Epithelial cell of proximal tubule (primary cell): ENCODE measurements at places on chromosomes 6 and 20.

GRCh38 chr20:59205044-59205443 is 41.4 kb downstream of the ZNF831 start:
- no peak for DNase-seq

DNA sequence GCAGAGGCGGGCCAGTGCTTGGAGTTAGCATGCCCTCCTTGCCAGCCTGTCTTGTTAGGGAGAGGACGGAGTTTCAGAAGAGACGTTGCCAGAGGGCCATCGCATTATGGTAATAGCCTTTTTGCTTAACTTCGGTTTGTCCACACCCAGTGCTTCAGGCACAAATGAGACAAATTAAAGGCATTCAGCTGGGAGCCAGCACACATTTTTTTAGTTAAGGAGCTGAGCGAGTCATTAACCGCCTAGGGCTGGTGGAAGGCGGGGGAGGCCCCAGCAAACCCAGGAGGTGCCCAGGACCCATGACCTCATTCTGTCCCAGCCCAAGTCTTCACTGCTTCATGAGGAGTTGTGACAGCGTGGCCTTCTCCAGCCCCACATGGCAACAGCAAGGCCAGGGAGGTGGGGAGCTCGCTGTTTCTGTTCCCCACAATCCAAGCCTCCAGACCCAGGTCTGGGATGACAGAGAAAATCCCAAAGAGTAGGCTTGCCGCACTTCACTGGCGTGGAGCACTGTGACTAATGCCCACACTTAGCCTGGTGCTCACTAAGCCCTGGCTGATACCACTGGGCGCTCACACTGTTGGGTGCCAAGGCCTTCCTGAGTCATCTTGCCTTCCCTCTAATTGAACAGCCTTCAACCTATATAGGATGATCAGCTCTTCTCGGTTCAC is 237.1 kb downstream of the ANKRD60 start:
- DNase-seq: peak; percentile 63

DNA sequence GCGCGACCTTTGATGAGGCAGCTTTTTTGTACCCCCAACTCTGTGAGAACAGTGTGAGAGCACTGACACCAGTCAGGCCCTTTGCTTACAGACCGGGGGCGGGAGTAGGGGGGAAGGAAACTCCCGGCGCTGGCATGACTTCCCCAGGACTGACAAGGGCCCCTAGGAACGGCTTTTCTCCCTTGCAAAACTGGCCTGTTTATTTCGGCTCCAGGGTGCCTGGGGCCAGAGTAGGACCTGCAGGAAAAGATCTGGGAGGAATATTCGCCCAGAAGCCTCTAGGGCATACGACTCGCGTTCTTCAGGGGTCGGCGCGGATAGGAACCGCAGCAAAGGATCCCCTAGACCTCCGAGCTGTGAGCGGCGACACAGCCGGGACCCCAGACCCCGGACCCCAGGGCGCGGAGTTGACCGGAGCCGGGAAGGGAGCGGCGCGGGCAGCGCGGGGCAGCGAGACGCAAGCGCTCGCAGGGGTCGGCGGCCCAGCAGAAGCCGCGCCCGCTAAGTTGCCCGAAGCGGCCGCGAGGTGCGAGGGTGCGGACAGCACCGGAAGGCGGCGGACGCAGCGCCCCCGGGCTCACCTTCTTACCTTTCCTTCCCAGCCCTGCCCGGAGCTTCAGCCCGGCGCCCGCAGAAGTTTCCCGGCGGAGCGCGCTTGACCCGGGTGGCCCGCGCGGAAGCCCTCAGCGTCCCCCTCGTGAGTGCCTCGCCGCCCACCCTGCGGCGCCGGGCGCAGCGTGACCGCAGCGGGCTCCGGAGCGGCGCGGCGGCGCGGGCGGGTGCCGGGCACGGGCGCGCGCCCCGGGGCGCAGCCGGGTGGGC is at the start of gene POPDC3:
TSS of gene POPDC3 (minus strand) at position 771 of the 822 bp plus-strand sequence. CDS start 18,105 bp downstream, outside the sequence.
- DNase-seq: no peak

DNA sequence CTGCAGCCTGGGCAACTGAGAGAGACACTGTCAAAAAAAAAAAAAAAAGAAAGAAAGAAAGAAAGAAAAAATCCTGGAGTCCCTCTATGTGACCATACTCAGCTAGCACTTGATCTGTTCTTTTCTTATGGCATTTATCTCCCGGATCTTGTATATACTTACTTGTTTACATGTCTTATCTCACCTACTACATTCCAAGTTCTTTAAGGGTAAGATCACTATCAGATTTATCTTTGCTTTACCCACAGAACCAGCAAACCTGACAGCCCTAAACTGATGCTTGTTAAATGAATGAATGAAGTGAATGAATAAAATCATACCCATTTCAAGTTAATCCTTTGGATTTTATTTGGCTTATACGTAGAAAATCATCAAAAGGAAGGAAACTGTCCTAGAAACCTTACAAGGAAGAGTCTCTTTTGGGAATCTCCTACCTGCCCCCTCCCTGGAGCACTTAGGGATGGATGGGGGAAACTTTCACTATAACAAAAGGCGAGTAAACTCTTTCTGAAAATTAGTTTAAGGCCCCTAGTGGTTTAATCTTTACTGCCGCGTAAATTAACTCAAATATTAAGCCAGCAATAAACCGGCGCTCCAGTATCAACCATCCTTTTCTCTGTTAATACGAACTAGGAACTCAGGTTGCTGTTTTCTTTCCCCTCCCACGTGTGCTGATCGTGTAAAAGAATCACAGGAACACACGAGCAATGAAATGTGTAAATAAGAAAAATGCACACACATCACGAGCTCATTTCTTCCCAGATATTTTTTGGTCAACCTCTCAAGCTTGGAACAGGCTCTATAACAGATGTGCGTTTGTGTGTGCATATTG is 1.3 kb upstream of the UTRN start:
- no peak for DNase-seq

- DNase-seq: no peak
Observed at GRCh38 chr6:45923831-45924391, 91.7 kb downstream of the CLIC5 start.

- no peak for DNase-seq
Observed at GRCh38 chr6:13870214-13870830, 54.4 kb upstream of the RNF182 start.

- no peak for DNase-seq
Observed at GRCh38 chr6:17478223-17478907, 85.0 kb downstream of the CAP2 start.

DNA sequence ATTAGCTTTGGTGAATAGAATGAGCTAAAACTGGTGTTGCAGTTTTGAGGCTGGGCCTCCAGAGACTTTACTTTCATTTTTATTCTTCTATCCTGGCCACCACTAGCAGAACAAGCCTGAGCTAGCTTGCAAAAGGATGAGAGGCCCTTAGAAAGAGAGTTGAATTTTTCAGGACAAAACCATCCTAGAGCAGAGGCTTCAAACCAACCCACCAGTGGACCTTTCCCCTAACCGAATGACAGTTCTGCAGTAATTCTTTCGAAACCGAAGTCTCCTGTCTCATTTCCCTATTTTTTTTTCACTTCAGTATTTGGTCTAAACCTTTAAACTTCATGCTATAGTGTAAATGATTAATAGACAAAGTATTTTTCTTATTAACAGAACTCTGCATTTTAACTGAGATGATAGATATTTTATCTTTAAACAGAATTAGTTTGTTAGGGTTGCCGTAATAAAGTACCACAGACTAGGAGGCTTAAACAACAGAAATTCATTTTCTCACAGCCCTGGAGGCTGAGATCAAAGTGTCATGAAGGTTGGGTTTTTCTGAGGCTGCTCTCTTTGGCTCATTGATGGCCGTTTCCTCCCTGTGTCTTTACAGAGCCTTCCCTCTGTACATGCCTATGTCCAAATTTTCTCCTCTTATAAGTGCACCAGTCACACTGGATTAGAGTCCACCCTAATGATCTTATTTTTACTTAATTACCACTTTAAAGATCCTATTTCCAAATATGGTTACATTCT is 80.6 kb upstream of the PAK5 start:
- no peak for DNase-seq

- no peak for DNase-seq
Observed at GRCh38 chr6:22383016-22383415, 86.2 kb upstream of the PRL start.
